Activated CD8-positive, alpha-beta memory T cell treated with anti-CD3 and anti-CD28 coated beads for 1 hour (primary cell): ENCODE measurements at places on chromosomes 5 and 9.

DNA sequence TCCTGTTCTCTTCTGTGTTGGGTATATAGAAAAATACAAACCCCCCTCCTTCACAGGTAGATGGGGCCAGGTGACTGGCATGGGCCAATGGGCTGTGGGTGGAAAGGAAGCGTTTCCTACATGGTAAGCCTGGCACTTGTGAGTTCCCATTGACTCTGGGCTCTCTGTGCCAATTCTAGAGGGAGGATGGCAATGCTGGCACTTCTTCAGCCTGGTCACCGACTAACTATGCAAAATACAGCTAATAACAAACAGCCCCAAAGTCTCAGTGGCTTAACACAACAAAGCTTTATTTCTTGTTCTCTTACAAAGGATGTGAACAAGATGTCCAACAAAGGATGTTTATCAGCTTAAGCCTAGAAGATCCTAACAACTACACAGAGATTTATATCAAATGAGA is 258.1 kb downstream of the SYK start:
- no peak for DNase-seq

DNA sequence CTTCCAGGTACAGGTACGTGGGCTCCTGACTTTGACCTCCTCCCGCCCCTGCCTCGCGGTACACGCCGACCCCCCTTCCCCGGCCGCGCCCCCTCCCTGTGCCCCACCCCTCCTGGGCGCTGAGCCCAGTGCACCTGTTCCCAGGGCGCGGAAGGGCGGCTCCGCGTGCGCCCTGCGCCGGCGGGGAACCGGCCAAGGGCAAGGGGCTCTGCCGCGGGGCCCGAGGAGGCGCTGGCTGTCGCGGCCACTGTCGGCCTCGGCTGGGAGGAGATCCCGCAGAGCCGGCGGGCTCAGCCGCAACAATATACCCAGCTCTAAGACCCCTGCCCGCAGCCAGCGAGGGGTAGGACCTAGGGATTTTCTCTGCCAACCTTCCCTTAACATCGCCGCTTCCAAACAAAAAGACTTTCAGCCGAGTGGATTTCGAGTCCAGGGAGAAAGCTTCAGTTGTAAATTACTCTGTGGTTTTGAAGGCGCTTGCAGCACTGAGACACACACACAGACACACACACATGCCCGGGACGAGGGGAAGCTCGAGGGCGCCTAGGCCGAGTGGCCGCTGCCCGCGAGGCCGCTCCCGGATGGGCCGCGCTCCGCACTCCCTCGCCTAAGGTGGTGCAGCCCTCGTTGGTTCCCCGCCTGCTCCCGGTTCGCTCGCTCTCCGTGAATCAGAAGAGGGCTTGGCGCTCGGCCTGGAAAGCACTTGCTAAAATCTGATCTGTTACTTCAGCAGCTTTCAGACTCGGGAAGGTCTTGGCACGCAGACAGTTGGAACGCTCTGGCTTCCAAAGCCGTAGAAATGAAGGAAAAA is 1.2 kb downstream of the FGF18 start:
- DNase-seq, result no peak

DNA sequence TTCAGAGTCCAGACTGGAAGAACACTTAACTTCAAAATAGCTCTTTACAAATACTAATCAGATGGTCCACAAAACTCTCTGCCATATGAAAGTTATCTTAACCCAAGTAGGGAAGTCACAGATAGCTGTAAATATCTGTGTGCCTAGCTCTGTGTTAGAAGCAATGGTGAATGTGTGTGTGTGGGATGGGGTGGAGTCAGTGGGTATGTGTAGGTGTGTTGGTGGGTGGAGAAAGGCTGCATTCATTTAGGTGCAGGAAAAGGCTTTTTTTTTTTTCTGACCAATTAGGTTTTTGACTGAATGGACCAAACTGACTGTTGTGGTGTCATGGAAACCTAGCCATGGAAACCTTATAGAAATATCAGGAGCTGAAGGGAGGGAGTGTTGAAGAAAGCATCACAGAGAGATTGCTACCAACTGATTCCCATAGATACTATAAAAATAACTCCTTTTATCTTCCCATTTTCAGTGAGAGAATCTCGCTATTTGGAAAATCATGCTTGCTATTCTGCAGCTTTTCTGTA is 156.2 kb upstream of the NR3C1 start:
- no peak for DNase-seq

- DNase-seq, result no peak
Observed at GRCh38 chr5:64707191-64707590, 16.9 kb downstream of the SHISAL2B start.

GRCh38 chr9:82206946-82207345 is 218.4 kb downstream of the SPATA31D1 start:
- DNase-seq, result no peak

DNA sequence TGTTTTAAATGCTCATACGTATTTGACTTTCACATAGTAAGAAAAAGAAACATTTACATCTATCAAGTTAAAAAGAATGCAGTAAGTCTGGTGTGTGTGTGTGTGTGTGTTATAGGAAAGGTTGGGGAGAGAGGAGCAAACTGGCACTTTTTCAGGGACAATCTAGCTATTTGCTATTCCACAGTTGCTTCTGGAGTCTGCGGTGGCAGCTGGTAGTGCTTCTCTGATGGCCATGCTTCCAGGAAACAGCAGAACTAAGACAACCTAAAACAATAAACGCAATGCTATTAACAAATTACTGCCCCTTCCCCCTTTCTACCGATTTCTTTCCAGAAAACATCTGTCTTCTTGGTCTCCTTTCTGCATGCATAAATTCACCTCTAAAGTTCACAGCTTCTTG is 70.0 kb upstream of the CDH10 start:
- no peak for DNase-seq

GRCh38 chr5:151040211-151040747 is 19.9 kb downstream of the GPX3 start:
- no peak for DNase-seq

GRCh38 chr9:87195306-87195705 is 248.0 kb upstream of the GAS1 start:
- DNase-seq, result no peak

GRCh38 chr5:69468631-69469030 is 24.0 kb upstream of the OCLN start:
- DNase-seq, result no peak

DNA sequence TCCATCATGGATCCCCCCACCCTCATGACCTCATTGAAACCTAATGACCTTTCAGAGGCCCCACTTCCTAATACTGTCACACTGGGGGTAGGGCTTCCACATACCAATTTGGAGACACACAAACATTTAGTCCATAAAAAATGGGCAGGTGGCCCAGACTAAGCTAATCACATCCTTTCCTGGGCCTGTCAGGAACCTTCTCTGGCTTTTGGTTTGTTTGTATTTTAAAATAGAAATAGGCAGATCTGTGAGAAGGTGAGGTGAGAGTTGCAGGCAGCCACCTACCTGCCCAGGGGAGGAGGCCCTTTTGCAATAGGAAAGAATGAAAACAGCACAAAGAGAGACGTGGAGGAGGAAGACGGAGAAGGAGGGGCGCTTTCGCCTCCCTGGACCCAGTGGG is 90.2 kb upstream of the BOD1 start:
- no peak for DNase-seq

GRCh38 chr5:72433522-72433921 is 73.7 kb downstream of the ZNF366 start:
- DNase-seq, result no peak

GRCh38 chr5:146947181-146947941 is 68.8 kb upstream of the PPP2R2B start:
- no peak for DNase-seq

- no peak for DNase-seq
Observed at GRCh38 chr9:88949961-88950340, 41.3 kb upstream of the S1PR3 start.

DNA sequence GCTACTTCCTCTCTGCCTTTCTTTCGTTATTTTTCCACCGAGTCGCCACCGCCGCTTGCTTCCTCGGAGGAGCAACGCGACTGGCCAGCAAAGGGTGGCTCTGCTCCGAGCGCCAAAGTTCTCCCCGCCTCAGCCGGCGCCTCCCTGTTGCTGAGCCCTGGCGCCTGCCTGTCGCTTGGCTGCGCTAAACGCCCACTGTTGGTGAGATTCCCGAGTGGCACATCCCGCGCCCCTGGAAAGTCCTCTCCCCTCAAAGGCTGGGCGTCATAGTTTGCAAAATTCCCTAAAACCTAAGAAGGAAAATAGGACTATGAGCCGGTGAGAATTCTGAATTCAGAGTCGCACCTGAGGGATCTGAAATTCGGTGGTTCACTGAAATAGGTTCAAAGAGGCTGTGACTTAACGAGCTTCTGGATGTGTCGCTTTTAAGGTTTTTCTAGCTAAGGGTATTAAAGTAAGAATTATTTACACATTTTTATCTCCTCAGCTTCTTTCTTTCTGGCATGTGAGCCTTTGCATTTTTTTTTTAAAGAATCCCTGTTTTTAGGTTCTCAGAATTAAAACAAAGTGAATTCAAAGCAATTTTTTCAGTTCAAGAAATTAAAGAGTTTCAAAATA is at the start of gene GRIN3A:
TSS of gene GRIN3A (minus strand) at position 82 of the 618 bp plus-strand sequence. CDS start 668 bp downstream, outside the sequence.
- no peak for DNase-seq

GRCh38 chr5:150176745-150177477 is 10.3 kb downstream of the CDX1 start:
- DNase-seq, result no peak

- no peak for DNase-seq
Observed at GRCh38 chr9:131927091-131927490, 152.6 kb downstream of the MED27 start.

- no peak for DNase-seq
Observed at GRCh38 chr5:81786991-81787390, 36.1 kb upstream of the SSBP2 start.

DNA sequence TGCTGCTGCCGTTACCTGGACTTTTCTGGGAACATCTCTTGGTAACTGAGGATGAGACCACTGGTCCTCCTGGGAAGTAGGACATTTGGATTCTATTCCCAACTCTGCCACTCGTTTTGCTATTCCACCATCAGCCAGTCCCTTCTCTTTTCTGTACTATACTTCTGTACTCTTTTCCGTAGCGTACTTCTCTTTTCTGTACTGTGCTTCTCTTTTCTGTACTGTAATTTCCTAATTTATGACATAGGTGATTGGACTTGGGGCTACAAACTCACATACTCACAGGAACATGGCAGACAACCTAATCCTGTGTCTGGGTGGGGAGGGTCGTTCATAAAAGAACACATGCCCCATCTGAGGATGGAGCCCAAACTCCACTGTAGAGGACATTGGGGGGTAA is 335.3 kb upstream of the PANK3 start:
- DNase-seq, result no peak

DNA sequence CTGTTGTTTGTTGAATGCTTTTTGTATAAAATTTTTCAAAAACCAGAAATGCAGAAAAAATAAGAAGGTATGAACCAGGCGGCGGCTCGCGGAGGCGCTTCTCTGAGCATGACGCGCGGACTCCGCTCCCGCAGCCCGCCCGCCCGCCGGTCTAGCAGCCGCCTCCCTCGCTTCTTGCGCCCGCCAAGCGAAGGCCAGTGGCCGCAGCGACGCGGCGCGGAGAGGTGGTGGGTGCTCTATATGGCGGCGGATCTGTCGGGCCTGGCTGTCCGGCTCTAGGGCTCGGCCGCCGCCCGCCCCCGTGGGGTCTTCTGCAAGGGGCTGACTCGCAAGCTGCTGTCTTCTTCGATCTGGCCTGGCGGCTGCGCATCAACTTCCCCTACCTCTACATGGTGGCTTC is 93.8 kb downstream of the ANKRD18A start:
- no peak for DNase-seq

GRCh38 chr5:80641353-80641752 is 13.1 kb upstream of the MSH3 start:
- no peak for DNase-seq

DNA sequence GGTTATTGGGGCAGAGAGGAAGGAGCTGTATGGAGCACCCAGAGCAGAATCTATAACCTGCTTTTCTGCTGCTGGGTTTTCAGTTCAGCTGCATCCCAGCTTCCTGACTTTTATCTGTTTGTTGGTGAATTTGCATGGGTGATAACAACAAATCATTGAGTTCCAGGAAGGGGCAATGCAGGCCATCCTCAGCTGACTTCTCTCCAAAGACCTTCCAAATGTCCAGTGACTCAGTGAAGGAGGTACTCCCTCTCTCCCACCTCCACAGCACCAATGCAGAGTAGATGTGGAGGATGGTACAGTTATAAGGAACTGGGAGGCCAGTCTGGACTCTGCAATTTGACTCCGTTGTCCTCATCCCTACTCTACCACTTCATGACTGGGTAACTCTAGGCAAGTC is 1.6 kb upstream of the TXN start:
- no peak for DNase-seq

DNA sequence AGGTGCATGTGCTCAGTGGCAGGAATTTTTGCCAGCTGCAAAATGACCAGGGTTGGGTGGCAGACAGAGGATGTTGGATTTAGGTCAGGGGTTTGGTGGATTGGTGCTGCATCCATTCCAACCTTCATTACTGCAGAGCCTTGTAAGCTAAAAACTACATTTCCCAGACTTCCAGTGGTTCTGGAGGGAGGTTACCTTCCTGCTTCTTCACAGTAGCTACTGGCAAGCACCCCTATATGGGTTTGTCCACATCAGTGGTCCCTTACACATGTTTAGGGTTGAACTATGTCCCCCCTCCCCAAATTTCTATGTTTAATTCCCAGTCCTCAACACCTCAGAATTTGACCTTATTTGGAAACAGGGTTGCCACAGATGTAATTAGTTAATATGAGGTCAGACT is 20.7 kb upstream of the IL17B start:
- DNase-seq, result no peak
